K562 (cell line): ENCODE measurements at places on chromosomes 7 and 10. TPM values are rescaled to one million over a fixed set of nuclear protein-coding genes. Genes with fewer than 3 reads are reported as not detected.

SEC23IP gene
- 38.0 and 39.4 TPM in 2 replicates for total RNA-seq

- no peak overlapping the region for H3K27ac ChIP-seq
- H3K4me3 ChIP-seq = no peak overlapping the region
- DNase-seq = no peak
- peaks cover 4% of the 10 kb centered on the region; the same call in 1 of the 2 replicates for H3K4me1 ChIP-seq
- H3K36me3 ChIP-seq = no peaks in the 10 kb centered on the region
- no peaks in the 10 kb centered on the region for H3K27me3 ChIP-seq
Measured at GRCh38 chr10:112376396-112376790, 2.5 kb downstream of the ACSL5 start.

GRCh38 chr7:43533801-43534479 is 49.0 kb upstream of the STK17A start:
- peaks cover 4% of the 10 kb centered on the region for H3K4me1 ChIP-seq
- no peak for DNase-seq
- peaks cover 57% of the 10 kb centered on the region for H3K27me3 ChIP-seq
- no peak overlapping the region for H3K4me3 ChIP-seq
- no peak overlapping the region for H3K27ac ChIP-seq

GRCh38 chr7:19060761-19061259 is 56.6 kb downstream of the TWIST1 start:
- no peaks in the 10 kb centered on the region for H3K27me3 ChIP-seq
- DNase-seq = no peak
- no peak overlapping the region for H3K4me3 ChIP-seq
- no peaks in the 10 kb centered on the region for H3K36me3 ChIP-seq
- no peak overlapping the region for H3K27ac ChIP-seq
- no peaks in the 10 kb centered on the region for H3K4me1 ChIP-seq

DNA sequence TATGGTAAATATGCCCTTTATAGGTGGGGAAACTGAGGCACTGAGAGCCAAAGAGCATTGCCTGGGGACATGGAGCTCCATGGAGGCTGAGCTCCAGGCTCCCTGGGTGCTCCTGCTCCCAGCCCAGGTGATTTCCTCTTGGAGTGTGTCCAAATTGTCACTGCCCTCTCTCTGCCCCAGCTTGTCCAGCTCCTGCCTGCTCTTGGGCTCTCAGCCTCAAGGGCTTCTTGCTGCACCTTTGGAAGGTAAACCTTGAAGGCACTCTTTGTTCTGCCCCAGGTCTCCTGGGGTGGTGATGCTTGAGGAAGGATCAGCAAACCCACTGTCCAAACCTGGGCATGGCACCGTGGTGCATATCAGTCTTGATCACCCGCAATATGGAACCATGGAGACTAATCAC is 166.1 kb downstream of the RPS24 start:
- H3K4me3 ChIP-seq = no peak overlapping the region
- no peaks in the 10 kb centered on the region for H3K4me1 ChIP-seq
- no peaks in the 10 kb centered on the region for H3K36me3 ChIP-seq
- no peak for DNase-seq

- no peak for DNase-seq
- H3K36me3 ChIP-seq = no peaks in the 10 kb centered on the region
- H3K4me3 ChIP-seq = no peak overlapping the region
- no peaks in the 10 kb centered on the region for H3K4me1 ChIP-seq
- H3K27ac ChIP-seq = no peak overlapping the region
Measured at GRCh38 chr10:28125701-28126100, 126.8 kb upstream of the ODAD2 start.

DNA sequence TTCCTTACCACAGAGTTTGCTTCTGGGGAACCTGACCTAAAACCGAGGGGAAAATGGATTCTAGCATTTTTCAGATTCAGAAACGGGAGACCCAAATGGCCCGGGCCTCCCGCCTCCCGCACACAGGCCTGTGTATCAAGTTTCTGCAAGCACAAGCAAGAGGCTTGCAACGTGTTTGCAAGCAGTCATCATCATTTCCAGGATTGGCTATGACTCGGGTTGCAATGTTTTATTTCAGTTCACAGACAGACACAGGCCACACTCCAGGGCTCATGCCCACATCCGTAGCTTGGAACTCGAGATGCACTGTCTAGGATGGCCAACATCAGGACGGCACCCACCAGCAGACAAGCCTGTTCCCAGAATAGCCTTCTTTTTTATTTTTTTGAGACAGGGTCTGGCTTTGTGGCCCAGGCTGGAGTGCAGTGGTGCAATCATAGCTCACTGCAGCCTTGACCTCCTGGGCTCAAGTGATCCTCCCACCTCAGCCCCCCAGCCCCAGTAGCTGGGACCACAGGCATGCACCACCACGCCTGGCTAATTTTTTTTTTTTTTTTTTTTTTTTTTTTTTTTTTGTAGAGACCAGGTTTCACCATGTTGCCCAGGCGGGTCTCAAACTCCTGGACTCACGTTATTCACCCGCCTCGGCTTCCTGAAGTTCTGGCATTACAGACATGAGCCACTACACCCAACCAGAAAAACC is 68.1 kb upstream of the FOXK1 start:
- no peaks in the 10 kb centered on the region for H3K36me3 ChIP-seq
- no peak for DNase-seq
- no peak overlapping the region for H3K27ac ChIP-seq
- H3K4me3 ChIP-seq = no peak overlapping the region

- peak; percentile 22 for DNase-seq
- H3K27me3 ChIP-seq = no peaks in the 10 kb centered on the region
- no peak overlapping the region for H3K27ac ChIP-seq
- H3K4me3 ChIP-seq = no peak overlapping the region
- no peaks in the 10 kb centered on the region for H3K4me1 ChIP-seq
- H3K36me3 ChIP-seq = peaks cover 18% of the 10 kb centered on the region
Measured at GRCh38 chr7:106243893-106244292, 40.9 kb downstream of the NAMPT start.

DNA sequence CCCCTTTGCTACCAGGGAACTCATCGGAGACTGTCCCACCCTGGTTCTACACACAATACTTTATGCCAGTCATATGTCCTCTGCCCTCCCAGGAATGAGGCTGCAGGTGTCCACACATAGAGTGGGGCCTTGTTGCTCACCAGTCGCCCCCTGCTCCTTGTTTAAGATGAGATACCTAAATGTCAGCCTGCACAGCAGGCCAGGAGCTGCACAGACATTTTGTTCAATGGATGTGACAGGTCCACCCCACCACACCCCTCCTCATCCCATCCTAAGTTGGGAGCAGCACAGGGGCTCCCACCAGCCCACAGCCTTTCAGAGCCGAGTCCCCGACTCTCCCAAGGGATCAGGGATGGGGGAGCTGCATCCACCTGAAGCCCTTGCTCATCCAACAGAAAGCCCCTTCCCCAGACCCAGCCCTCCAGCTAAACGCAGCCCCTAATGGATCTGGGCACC is 6.2 kb upstream of the GRID1 start:
- H3K4me3 ChIP-seq = no peak overlapping the region
- H3K27ac ChIP-seq = no peak overlapping the region
- H3K27me3 ChIP-seq = no peaks in the 10 kb centered on the region
- no peaks in the 10 kb centered on the region for H3K36me3 ChIP-seq
- no peak for DNase-seq
- H3K4me1 ChIP-seq = peaks cover 9% of the 10 kb centered on the region
